ENCODE measurements at places on chromosomes 13 and 19. TPM values are rescaled to one million over a fixed set of nuclear protein-coding genes. Genes with fewer than 3 reads are reported as not detected.

GRCh38 chr13:38216181-38216580, 133.5 kb upstream of the UFM1 start:
- DNase-seq = no peak
- no peaks in the 10 kb centered on the region for H3K27me3 ChIP-seq
- H3K4me3 ChIP-seq = no peak overlapping the region
- no peak overlapping the region for H3K27ac ChIP-seq
- H3K4me1 ChIP-seq = no peaks in the 10 kb centered on the region

DNA sequence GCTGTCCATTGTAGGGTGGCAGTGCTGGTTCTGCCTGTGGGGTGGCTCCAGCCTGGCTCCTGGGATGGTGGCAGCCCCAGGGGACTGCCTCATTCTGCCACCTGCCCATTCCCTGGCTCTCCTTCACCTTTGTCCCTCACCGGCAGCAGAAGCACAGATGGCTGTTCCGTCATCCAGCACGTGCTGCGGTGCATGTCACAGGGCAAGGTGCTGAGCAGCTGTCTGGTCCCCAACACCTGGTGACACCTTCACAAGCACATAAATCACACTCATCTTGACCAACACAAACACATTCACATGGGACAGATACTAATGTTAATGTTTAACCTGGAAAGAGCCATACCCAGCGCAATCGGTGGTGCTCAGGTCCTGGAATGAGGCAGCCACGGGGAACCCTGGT, 126.8 kb downstream of the UQCRFS1 start:
- no peak for DNase-seq
- H3K36me3 ChIP-seq = no peaks in the 10 kb centered on the region
- H3K27me3 ChIP-seq = no peaks in the 10 kb centered on the region
- H3K4me3 ChIP-seq = no peak overlapping the region

DNA sequence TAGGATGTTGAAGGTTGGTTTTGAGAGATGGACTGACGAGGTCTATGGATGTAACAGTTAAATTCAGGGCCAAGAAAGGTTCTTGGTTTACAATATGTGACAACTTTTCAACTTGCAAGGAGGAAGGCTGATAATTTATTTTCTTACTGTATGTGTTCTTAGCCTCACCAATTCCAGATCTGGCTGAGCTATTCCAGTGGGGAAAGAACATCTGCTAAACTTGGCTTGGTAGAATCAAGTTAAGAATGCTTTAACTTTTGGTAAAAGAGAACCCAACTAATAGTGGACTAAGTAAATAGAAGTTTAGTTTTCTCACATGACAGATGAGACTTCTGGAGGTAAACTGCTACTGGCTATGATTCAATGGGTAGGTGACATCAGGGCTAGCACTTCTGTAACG, 222.9 kb downstream of the KLF5 start:
- DNase-seq = no peak
- H3K27me3 ChIP-seq = no peaks in the 10 kb centered on the region
- H3K4me3 ChIP-seq = no peak overlapping the region

DNA sequence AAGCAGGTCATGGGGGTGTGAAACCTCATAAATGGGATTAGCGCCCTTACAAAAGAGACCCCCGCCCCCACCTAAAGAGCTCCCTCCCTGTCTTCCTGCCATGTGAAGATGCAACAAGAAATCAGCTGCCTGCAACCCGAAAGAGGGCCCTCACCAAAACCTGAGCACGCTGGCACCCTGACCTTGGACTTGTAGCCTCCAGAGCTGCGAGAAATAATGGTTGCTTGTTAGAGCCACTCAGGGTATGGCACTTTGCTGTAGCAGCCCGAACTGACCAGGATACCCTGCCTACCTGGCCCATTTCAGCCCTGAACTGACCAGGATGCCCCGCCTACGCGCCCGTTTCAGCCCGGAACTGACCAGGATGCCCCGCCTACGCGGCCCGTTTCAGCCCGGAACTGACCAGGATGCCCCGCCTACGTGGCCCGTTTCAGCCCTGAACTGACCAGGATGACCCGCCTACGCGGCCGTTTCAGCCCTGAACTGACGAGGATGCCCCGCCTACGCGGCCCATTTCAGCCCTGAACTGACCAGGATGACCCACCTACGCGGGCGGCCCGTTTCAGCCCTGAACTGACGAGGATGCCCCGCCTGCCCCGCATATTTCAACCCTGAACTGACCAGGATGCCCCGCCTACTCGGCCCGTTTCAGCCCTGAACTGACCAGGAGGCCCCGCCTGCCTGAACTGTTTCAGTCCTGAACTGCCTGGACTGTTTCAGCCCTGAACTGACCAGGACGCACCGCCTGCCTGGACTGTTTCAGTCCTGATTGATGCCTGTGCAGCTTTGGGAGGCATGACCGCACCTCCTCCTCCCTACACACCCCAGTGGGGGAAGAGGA, 120.0 kb downstream of the UQCRFS1 start:
- H3K36me3 ChIP-seq = no peaks in the 10 kb centered on the region
- H3K27ac ChIP-seq = no peak overlapping the region
- no peak for DNase-seq
- no peaks in the 10 kb centered on the region for H3K27me3 ChIP-seq

DNA sequence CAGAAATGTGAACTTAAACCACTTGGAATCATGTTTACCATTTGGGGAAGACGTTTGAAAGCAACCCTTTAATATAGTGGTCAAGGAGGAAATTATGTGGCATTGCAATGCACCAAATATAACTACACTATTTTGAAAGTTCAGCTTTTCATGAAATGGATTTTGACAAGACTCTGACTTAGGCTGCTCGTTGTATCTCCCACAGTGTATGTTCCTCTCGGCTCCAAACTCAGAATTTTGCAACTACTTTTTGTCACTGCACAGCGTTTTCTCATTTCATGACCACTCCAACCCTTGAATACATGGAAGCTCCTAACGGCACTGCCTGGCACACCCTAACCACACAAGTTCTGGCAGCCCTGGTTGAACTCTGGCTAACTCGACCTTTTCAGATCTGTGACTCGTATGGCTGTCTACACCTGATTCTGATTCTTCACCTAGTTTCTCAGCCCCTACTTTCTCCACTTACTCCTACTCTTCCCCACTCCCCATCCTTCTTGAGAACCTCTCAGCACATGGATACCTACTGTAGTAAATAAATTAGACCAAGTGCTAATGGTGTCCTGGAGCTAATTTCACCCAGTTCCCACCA, 7.0 kb upstream of the POMP start:
- H3K4me3 ChIP-seq = no peak overlapping the region
- no peaks in the 10 kb centered on the region for H3K4me1 ChIP-seq
- no peaks in the 10 kb centered on the region for H3K27me3 ChIP-seq
- no peaks in the 10 kb centered on the region for H3K36me3 ChIP-seq
- no peak overlapping the region for H3K27ac ChIP-seq
- no peak for DNase-seq

- H3K36me3 ChIP-seq = peaks cover 28% of the 10 kb centered on the region
- no peak for DNase-seq
- H3K27me3 ChIP-seq = no peaks in the 10 kb centered on the region
- peak overlapping the region; percentile 94 for H3K27ac ChIP-seq
Observed at GRCh38 chr13:38348861-38349389, 726 bp upstream of the UFM1 start.

GRCh38 chr19:42596391-42597072, 1.8 kb upstream of the CEACAM8 start:
- no peaks in the 10 kb centered on the region for H3K4me1 ChIP-seq
- no peak for DNase-seq
- H3K36me3 ChIP-seq = no peaks in the 10 kb centered on the region
- no peak overlapping the region for H3K4me3 ChIP-seq
- no peaks in the 10 kb centered on the region for H3K27me3 ChIP-seq
- H3K27ac ChIP-seq = no peak overlapping the region

Gene WDR62
- total RNA-seq = 4.2 TPM

Gene FREM2
- not detected for total RNA-seq

Gene TMEM145
- total RNA-seq = not detected

Gene PINLYP
- 1.9 TPM for total RNA-seq

All from esophagus squamous epithelium (tissue), 5 donors.